ENCODE measurements at places on chromosomes 1 and 21. TPM values are rescaled to one million over a fixed set of nuclear protein-coding genes. Genes with fewer than 3 reads are reported as not detected.

PCP4L1 gene
- 5.2 TPM for polyA plus RNA-seq

EPHX1 gene
- 238 TPM for polyA plus RNA-seq

TCHHL1 gene
- not detected for polyA plus RNA-seq

MX2 gene
- polyA plus RNA-seq: 0.93 TPM

CAMK2N1 gene
- 171 TPM for polyA plus RNA-seq

SETD4 gene
- polyA plus RNA-seq: 8.8 TPM

FCRL6 gene
- not detected for polyA plus RNA-seq

KCNE2 gene
- polyA plus RNA-seq: not detected

MTF1 gene
- polyA plus RNA-seq: 5.0 TPM

TFF2 gene
- polyA plus RNA-seq: not detected

DNAJC6 gene
- 59.0 TPM for polyA plus RNA-seq

TMCO4 gene
- polyA plus RNA-seq: 4.8 TPM

Measured in brain (organoid and tissue), 16 donors.